ENCODE measurements at places on chromosomes 3 and 15.

DNA sequence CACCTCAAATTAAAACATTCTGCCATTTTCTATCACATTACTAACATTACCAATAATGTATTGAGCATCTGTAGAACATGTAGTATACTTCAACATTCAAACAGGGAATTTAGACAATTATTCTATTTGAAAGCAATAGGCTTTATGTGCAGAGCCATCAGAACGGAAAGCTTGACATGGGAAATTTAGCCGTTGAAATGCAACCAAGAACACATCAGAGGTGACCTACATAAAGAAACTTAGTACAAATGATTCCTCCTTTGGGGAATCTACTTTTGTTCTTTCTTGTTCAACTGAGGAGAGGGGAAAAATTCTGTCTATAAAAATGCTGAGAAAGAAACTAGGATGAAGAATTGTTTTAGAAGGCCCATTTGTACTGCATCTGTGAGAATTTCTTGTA, 38.6 kb upstream of the RBMS3 start:
- DNase-seq: no peak

- DNase-seq: no peak
Measured at GRCh38 chr3:184565421-184566211, 4.0 kb downstream of the EPHB3 start.

DNA sequence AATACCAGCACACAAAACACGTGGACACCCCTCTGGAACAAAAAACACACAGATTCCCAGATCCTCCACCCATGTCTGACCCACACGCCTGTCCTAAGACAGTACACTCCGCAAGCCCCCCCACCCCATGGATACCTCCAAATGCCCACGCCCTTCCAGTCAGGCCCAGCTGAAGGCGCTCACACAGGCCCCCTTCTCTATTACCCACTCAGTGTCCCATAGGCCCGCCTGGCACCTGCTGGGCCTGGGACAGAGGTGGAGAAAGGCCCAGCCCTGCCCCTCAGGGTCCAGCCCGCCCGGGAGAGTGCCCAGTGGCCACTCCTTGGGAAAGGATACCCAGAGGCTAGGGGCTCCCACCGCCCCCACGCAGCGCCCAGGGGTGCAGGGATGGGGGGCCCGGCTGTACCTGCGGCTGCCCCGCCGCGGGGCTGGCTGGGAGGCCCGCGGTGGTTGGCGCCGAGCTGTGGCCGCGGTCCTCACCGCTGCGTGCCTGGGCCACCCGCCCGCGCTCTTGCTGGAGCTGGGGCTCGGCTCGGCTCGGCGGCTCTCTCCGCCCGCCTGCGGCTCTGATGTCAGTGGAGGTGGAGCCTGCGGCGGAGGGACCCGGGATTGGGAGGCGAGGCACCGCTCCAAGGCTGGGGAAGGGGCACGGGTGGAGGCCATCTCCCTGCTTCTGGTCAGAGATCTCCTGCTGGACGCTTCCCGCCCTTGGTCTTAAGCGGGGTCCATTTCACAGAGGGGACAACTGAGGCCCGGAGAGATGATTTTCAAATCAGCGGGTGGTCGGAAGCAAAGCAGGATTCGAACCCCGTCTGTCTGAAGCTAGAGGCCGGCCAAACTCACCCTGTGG, at the start of gene CAMK1:
Gene CAMK1, minus strand, starts transcription at position 522 of the 850 bp plus-strand sequence. CDS start 2,198 bp downstream, outside the sequence.
- peak; percentile 88 for DNase-seq

GRCh38 chr3:45907769-45908705, 21.7 kb downstream of the CCR9 start:
- DNase-seq: no peak

DNA sequence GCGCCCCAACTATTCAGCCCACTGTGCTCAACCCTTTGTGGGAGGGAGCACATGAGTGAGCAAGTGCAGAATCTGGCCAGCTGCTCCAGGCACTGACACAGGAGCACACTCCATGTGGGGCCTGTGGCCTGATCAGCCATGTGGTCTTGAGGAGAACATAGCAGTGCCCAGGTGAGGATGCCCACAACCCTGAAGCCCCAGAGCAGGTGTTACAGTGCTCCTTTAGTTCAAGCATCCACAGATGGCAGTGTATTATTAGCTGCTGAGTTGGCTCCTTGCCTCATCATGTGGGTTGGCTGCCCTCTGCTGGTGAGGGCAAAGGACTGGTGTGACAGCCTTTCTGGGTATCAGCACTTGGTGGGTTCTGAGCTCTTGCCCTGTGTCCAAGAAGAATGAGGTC, 1588.2 kb downstream of the SI start:
- peak; percentile 52 for DNase-seq

GRCh38 chr3:13177236-13177635, 104.0 kb upstream of the IQSEC1 start:
- DNase-seq: no peak

GRCh38 chr3:139561959-139562676, 22.6 kb upstream of the RBP1 start:
- DNase-seq: no peak

- DNase-seq: no peak
Measured at GRCh38 chr15:41407341-41407740, 5.0 kb upstream of the NDUFAF1 start.

DNA sequence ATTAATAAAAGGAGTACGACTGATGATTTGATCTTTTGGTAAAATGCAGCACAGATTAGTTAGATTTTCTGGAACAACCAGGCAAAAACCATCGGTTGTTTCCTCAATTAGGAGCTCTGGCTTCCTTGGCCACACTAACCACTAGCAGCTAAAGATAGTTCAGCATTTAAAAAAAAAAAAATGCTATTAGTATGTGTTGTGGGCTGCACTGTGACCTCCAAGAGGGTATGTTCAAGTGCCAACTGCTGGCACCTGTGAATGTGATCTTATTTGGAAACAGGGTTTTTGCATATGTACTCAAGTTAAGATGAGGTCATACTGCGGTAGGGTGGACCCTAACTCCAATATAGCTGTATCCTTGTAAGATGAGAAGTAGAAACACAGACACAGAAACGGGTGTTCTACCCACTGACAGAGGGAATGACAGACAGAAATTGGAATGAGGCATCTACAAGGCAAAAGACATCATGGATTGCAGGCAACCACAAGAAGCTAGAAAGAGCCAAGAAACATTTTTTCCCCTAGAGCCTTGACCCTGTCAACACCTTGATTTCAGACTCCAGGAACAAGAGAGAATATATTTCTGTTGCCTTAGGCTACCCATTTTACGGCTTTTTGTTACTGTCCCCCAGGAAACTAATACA, 534.6 kb upstream of the ROBO2 start:
- no peak for DNase-seq

DNA sequence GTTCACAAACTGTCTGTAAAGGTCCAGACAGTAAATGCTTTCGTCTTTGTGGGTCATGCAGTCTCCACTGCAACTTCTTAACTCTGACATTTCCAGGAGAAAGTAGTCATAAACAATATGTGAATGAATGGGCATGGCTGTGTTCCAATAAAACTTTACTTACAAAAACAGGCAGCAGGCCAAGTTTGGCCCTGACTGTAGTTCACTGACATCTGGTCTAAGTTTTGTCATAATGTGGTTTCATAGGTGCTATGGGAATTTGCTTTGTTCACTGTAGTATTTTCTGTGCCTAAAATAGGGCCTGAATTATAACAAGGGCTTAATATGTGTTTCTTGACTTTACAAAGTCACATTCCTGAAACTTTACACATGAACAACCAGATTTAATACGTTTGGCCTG, 186.0 kb upstream of the KBTBD8 start:
- DNase-seq: no peak

GRCh38 chr15:61685971-61686370, 374.3 kb downstream of the VPS13C start:
- no peak for DNase-seq

DNA sequence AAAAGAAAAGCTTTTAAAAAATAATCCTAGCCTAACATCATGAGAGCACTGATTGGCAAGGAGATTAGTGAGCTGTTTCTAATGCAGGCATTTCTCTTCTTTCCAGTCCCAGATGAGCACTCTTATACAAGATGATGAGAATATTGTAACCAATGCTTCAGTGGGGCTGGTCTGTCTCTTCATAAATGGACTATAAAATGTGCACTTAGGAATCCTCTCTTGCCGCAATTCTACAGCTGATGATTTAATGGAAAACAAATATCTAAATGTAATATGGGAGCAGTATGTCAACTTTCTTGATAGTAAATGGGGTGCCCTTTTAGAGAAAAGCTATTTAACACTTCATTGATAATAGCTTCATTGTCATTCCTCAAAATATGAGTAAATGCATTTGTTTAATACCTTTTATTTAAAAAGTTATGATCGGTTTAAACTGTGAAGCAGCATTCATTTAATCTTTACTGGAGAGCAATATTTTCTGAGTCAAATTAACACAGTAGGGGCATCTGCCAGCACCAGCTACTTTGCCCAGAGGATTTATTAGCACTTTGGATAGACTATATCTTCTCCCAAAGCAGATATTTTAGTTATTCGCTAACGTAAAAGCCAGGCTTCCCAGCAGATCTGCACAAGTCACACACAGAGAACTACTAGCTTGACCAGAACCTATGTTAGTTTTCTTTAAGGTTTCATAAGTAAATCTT, 985.9 kb downstream of the DIPK2A start:
- DNase-seq: no peak

- no peak for DNase-seq
Measured at GRCh38 chr3:133857767-133858166, 37.9 kb downstream of the RAB6B start.

DNA sequence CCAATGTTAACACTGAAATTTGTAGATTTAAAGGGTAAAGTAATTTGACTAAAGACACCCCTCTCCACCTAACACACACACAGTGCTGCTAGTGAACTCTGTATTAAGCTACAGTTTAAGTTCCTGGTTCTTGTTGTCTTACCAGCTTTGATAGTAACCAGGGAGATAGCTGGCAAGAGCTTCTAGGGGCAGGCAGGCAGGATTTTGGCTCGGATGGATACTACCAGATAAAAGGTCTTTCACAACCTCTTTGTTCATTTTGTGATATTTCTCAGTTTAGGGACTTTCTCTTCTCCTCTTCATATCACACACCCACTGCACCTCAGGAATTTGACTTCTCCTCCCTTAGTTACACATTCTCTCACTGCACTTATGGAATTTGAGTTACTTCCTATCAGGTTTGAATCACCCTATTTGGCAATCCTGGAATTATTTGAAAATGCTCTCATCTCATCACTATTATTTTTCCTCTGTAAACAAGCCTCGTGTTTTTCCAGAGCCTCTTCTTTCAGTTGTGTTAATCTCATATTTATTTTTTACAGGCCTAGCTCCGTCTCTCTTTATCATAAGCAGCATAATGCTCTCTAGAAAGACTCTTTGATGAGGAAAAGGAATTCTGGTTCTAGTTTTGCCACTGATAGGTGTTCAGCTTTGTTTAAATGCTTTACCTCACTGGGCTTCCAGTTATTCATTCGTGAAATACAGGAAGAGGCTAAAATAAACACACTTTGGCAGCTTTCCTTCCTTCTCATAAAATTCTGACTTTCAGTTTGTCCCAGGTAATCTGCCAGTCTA, 23.0 kb upstream of the CLDN1 start:
- DNase-seq: no peak

Data from activated CD8-positive, alpha-beta memory T cell treated with anti-CD3 and anti-CD28 coated beads, Interleukin-2, amount 50 U/mL, for 48 hours (primary cell).